ENCODE measurements at places on chromosomes 7 and 10.

DNA sequence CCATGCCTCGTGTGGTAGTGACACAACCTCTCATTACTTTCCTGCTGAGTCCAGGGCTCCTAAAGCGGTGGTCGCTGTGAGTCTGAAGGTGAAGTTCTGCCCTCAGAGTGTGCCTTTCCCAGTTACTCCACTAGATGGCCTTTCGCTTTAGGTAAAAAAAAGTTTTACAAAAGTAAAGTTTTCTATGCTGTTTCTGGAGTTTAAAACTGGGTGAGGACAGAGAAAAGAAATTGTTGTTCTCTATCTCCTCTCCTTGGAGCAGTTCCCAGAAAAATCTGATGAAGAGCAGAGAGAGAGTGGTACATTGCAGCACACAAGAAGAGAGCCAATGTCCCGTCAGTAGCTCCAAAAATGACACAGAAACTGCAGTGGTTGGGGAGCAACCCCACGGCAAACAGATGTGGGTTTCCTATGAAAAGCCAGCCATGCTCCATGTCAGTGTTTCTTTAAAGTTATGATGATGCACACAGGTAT lies 257.1 kb downstream of the GLI3 start:
- DNase-seq, result peak; percentile 68

DNA sequence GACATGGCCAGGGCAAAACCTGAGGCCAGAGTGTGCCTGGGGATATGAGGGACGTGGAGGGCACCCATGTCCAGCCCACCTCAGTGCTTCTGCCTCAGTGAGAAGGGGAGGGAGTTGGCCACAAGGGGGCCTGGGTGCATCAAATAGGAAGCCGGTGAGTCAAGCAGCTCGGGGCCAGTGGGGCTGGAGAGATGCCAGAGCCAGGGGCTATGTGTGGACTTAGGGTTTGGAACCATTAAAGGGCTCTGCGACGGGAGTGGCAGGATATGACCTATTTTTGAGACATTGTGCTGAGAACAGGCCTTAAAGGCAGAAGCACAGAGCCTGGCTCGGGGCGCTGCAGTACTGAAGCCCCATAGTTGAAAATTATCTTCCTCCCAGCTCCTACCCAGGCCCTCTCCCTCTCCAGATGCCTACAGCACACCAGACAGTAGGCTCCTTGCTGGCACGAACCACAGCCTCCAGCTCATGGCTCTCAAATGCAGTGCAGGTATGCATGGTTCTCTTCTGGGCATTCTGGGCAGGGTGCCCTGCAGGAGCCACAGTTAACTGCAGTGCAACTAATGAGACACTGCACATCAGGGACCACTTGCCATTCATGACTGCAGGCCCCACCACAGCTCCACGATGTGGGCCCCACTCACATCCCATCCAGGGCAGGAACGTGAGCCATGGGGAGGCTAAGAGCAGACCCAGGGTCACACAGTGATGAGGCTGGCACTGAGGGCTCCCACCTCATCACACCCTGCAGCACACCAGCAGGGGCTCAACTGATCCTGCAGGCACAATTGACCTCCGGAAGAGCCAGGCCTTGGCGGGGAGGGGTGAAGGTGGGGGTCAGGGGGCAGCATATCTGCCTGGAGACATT lies 7.2 kb upstream of the PGAM2 start:
- DNase-seq, result peak; percentile 73

DNA sequence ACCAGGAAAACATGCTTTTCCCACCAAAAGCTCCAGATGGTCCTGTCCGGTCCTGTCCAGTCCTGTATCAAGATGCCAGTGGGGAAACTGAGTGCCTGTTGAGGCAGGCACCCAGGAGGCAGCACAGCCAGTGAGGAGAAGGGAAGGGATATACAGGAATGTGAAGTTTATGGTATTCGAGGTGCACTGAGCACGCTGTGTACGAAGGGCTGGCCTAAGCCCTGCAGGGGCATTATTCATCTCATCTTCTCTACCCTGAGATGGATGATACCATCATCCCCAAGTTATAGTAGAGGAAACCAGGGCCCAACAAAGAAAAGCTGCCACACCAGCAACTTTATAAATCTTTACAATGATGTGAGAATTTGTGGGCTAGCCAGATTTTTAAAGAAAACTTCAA lies 23.4 kb upstream of the FXYD4 start:
- DNase-seq, result no peak

GRCh38 chr7:99752356-99752755 lies 17.4 kb upstream of the CYP3A7 start:
- no peak for DNase-seq

GRCh38 chr10:48974510-48975156 lies 35.0 kb upstream of the LRRC18 start:
- DNase-seq, result no peak

Data from kidney (tissue), 22 donors.